T-helper 2 cell treated with Interferon-gamma antibody and Interleukin-4, amounts not matched to agents 100 ng/mL and 5 ng/mL, for 36 hours (primary cell): ENCODE measurements at places on chromosomes 12 and 14. TPM values are rescaled to one million over a fixed set of nuclear protein-coding genes. Genes with fewer than 3 reads are reported as not detected.

Gene HOXC6
- not detected in 2 replicates for total RNA-seq

Gene MLXIP
- 42.1 and 44.7 TPM in 2 replicates for total RNA-seq

Gene KLRK1
- total RNA-seq = 0.23 and 0.43 TPM in 2 replicates

Gene KERA
- not detected in 2 replicates for total RNA-seq

Gene FOS
- 3.6 and 4.3 TPM in 2 replicates for total RNA-seq

Gene RFX4
- not detected in 2 replicates for total RNA-seq

Gene SHMT2
- total RNA-seq = 176 and 178 TPM in 2 replicates

Gene MSI1
- total RNA-seq = not detected in 2 replicates

Gene GARIN6
- total RNA-seq = not detected in 2 replicates

Gene KIF26A
- 0.45 and 0.55 TPM in 2 replicates for total RNA-seq

Gene DTX1
- not detected in 2 replicates for total RNA-seq

Gene SUSD6
- total RNA-seq = 44.2 and 46.5 TPM in 2 replicates

Gene LBHD2
- total RNA-seq = not detected in 2 replicates

Gene C14orf132
- total RNA-seq = 0.41 and 0.48 TPM in 2 replicates

Gene HAL
- 0.41 and 0.64 TPM in 2 replicates for total RNA-seq

Gene ATP6V1D
- total RNA-seq = 31.9 and 34.2 TPM in 2 replicates

Gene SLCO1B1
- not detected in 2 replicates for total RNA-seq

Gene RNFT2
- total RNA-seq = 8.6 and 9.0 TPM in 2 replicates

Gene ENDOU
- 0.07 TPM in 1 of 2 replicates, not detected in the other for total RNA-seq

Gene LRFN5
- total RNA-seq = not detected in 2 replicates

Gene MDM1
- 19.1 and 19.2 TPM in 2 replicates for total RNA-seq

Gene RASSF9
- total RNA-seq = not detected in 2 replicates

Gene GPR84
- 0.32 and 0.39 TPM in 2 replicates for total RNA-seq

Gene PRR4
- total RNA-seq = 2.5 and 3.7 TPM in 2 replicates

Gene FZD10
- total RNA-seq = not detected in 2 replicates

Gene RAB2B
- total RNA-seq = 26.3 and 28.2 TPM in 2 replicates

Gene MYO1H
- not detected in 2 replicates for total RNA-seq

Gene FGF6
- not detected in 2 replicates for total RNA-seq

Gene CARMIL3
- total RNA-seq = 0.73 and 0.82 TPM in 2 replicates

Gene SLC35E3
- total RNA-seq = 6.8 and 7.5 TPM in 2 replicates

Gene ITGA7
- total RNA-seq = 1.2 and 1.5 TPM in 2 replicates

Gene SRRM4
- total RNA-seq = not detected in 2 replicates

Gene ESPL1
- total RNA-seq = 75.1 and 79.7 TPM in 2 replicates

Gene PRICKLE1
- total RNA-seq = 0.25 and 0.61 TPM in 2 replicates

Gene SLC5A8
- total RNA-seq = not detected in 2 replicates

Gene GPR137C
- 0.34 and 0.50 TPM in 2 replicates for total RNA-seq
